GM12892 (cell line): ENCODE measurements at places on chromosomes 5 and 9.

DNA sequence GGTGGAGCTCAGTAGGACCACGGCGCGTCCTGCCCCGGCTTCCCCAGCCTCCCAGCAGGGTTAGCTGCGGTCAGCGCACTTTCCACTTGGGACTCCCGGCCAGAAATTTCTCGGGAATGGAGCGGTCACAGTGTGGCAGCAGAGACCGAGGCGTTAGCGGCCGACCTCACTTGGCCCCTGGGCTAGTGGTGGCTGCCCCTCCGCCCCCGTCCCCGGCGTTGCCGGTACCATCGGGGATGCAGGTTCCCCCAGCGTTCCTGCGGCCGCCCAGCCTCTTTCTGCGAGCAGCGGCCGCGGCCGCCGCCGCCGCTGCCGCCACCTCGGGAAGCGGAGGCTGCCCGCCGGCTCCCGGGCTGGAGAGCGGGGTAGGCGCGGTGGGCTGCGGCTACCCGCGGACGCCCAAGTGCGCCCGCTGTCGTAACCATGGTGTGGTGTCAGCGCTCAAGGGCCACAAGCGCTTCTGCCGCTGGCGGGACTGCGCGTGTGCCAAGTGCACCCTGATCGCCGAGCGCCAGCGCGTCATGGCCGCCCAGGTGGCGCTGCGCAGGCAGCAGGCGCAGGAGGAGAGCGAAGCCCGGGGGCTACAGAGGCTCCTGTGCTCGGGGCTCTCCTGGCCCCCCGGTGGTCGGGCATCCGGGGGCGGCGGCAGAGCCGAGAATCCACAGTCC lies 460 bp downstream of the DMRTA1 start:
- peak; percentile 11 for DNase-seq

GRCh38 chr9:134633362-134634142 lies 8.1 kb upstream of the COL5A1 start:
- DNase-seq: no peak

- DNase-seq: no peak
Observed at GRCh38 chr9:126894052-126894603, 20.5 kb upstream of the RALGPS1 start.

GRCh38 chr9:137240318-137240840 lies 708 bp upstream of the TUBB4B start:
- peak; percentile 75 for DNase-seq

DNA sequence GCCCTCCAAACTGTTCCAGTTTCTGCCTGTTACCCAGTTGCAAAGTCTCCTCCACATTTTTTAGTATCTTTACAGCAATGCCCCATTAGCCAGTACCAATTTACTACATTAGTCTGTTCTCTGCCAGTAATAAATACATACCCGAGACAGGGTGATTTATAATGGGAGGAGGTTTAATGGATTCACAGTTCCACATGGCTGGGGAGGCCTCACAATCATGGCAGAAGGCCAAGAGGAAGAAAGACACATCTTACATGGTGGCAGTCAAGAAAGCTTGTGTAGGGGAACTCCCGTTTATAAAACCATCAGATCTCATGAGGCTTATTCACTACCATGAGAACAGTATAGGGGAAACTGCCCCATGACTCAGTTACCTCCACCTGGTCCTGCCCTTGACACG lies 600.7 kb upstream of the CDH6 start:
- no peak for DNase-seq

DNA sequence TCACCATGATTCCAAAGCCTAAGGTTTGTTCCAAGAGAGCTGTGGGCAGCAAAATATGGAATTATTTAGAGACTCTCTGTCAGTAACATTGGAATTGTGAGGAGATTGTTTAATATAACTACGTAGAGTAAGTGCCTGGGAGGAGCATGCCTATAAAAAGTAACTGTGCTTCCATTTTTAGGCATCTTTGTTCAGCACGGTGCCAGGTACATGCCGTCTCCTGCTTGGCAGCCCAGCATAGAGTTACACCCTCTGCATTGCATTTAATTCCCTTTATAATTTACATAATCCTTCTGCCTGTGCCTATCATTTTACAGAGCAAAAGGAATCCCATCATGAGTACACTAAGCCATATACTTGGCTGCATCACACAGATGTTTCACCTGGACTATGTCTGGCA lies 32.1 kb upstream of the ALDH1A1 start:
- no peak for DNase-seq

DNA sequence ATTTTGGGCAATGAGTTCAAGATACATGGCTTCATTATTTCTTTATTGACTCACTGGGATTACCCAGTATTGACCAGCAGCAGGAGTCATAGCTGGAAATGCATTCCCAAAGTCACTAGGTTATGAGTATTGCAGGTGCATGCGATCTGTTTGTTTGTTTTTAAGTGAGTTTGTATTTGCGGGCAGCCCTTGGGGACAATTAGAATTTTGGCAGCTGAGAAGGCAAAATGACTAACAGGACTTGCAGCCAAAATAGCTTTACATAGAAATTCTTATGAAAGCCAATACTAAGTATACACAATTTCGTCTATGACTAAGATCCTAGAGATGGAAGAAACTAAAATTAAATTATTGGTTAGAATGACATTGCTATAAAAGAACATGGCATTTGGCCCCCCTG lies 18.1 kb upstream of the RGMB start:
- DNase-seq: no peak

DNA sequence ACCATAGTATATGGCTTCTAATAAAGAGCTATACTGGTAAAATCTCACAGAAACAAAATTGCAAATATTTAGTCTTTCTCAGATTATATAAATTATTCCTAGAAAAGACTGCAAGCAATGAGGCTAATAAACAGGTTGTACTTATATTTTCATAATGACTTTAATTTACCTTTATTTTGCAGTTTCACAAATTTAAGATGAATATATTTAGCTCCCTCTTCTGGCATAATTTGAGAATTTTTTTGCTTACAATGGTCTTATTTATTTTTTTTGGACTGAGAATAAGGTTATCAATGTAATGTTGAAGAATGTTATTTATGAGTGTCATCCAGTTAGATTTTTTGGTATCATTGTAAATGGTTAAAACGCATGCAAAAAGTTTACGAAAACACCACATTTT lies 56.7 kb downstream of the PIK3R1 start:
- DNase-seq: no peak

DNA sequence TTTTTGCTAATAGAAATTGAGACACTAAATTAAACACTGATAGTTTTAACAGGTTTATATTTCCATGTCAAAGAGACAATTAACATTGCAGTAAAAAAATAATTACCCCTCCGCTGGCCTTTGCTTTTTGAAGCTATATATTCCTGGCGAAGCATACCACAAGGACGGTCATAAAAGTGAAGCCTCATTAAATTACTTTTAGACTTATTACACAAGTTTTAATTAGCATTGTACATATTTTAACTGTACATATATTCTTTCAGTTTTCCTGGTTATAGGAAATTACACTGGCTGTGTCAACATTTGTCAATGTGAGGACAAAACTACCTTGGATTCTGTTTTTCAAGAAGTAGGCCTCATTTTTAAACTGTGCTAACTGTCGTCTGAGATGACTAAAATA lies 1.2 kb downstream of the CDKN2A start:
- DNase-seq: no peak

GRCh38 chr9:73178044-73178443 lies 26.4 kb downstream of the ANXA1 start:
- DNase-seq: no peak

DNA sequence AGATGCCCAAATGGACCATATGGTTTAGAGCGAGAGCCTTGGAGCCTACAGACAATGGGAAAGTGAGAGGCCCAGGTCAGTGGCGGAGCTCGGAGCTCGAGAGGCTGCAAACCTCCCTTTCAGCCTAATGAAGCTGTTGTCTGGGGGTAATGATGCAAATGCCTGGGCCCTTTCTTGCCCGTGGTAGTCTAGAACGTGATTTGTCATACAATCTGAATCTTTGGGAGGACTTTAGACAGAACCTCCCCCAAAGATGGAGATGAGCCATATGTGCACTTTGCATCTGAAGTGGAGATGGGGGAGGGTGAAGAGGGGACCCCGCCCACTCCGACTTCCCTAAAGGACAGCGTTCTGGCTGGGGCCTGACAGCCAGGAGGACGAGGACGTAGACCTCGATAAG lies 10.3 kb upstream of the NEUROG1 start:
- DNase-seq: no peak

DNA sequence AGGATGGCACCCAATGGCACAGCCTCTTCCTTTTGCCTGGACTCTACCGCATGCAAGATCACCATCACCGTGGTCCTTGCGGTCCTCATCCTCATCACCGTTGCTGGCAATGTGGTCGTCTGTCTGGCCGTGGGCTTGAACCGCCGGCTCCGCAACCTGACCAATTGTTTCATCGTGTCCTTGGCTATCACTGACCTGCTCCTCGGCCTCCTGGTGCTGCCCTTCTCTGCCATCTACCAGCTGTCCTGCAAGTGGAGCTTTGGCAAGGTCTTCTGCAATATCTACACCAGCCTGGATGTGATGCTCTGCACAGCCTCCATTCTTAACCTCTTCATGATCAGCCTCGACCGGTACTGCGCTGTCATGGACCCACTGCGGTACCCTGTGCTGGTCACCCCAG lies 25.4 kb downstream of the HRH2 start:
- DNase-seq: no peak

GRCh38 chr9:22117511-22118384 lies 108.6 kb upstream of the CDKN2B start:
- DNase-seq: no peak

GRCh38 chr9:109134167-109134578 lies 14.4 kb upstream of the TMEM245 start:
- DNase-seq: no peak

DNA sequence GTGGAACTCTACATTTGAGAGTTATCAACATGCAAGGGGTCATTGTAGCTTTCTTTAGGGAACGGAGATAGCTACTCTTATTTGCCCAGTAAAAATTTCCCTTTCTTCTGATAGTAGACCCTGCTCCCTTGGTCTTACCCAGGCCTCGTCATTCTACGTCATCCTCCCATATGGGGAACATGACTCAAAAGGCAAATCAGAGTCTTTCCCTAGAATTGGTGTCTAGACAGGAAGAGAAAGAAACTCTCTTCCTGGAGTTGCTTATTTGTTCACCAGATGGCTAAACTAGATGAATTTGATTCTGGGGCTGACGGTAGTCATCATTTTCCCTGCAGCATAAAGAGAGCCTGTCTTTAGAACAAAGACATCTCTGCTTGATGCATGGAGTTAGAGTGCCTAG lies 12.2 kb upstream of the SLC38A9 start:
- DNase-seq: no peak

DNA sequence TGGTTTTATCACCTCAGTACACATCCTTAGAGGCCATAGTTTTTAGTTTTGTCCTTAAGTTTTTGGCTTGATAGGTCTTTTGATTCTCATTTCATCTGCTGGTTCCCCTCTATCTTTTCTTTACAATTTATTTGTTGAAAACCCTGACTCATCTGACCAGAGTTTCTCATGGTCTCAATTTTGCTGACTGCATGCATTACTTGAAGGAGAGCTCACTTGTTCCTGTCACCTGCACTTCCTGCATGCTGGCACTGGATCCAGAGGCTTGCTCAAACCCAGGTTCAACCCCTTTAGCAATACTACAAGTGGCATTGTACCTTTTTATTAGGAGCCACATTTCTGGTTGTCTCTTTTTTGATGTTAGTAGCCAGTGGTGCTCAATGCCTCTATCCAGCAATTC lies 26.7 kb downstream of the FBXO10 start:
- no peak for DNase-seq

GRCh38 chr5:67015541-67016191 lies 180.9 kb downstream of the CD180 start:
- DNase-seq: no peak

DNA sequence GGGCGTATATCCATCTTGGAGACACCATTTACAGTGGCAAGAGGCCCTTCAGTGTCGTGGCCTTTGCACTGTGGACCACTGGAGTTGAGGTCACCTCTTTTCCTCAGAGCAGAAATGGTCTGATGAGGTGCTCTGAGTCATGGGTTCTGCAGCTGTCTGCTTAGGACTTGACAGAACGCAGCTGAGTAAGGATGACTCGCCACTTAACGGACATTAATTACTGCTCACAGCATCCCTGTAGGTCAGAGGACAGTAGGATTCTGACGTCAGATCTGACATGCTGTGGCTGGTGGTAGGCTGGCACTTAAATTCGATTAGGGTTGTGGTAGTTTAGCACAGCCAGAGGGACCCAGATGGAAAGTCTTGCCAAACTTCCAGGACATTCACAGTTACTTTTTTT lies 479.4 kb downstream of the DMAC1 start:
- no peak for DNase-seq

GRCh38 chr9:33714989-33715388 lies 80.4 kb upstream of the PRSS3 start:
- DNase-seq: no peak

DNA sequence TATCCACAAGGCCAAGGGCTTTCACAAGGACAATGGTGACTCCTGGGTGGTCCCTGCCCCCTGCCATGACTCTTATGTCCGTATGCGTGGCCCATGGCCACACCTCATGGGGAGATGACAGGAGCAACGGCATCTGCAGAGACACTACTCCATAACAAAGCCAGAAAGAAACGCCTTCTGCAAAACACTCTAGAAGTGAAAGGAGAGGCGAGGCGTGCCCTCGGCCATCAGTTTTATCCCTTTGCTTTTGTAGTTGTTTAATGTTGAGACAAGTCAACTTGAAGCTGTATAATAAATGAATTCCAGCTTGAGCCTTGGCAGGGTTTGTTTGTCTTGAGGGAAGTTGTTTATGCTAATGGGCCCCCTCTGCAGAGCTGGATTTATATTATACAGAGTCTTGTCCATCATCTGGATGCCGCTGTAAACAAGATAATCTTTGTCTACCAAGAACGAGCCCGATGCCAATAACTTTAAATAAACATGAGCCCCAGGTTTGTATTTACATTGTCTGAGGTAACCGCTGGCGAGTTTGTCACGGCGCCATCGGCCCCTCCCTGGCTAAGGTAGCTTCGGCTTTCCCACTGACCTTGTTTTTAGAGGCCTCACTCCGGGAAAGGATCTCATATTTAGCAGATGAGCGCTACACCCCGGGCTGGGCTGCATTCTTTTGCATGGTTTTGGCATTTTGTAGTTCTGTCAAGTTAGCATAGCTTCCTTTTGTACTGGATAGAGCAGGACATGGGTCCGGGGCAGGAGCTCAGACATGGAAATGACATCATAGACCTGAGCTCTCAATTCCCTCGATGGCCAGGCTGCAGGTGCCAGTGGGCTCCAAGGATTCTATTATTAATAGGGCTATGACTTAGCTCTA lies 165.3 kb downstream of the ERCC6L2 start:
- no peak for DNase-seq

- no peak for DNase-seq
Observed at GRCh38 chr5:150397782-150398721, 14.7 kb downstream of the CD74 start.

DNA sequence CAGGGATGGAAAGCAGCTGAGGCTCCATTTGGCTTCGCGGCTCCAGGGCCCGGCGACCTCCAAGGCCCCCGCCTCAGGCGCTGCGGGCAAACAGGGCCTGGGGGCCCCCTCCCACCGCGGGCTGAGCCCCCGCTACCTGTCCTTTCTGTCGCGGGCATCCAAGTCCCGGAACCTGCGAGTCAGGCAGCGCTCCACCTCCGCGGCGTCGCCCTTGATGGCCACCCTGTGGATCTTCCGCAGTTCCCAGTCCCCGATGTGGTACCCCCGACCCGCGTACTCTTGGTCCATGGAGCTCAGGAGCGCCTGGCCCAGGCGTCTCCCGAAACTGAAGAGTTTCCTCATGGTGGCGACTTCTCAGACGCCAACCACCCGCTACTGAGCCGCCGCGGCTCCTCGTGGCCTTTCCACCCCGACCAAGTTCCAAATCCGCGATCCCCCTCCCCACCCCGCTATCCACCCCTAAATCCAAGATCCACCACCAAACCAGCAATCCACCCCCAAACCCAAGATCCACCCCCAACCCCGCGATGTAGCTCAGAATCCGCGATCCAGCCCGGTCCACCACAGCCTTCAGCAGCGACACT lies 86.5 kb upstream of the CCDC180 start:
- DNase-seq: peak; percentile 7

GRCh38 chr5:168601972-168602371 lies 22.8 kb upstream of the PANK3 start:
- DNase-seq: no peak
